ENCODE measurements at places on chromosomes 7 and 10. TPM values are rescaled to one million over a fixed set of nuclear protein-coding genes. Genes with fewer than 3 reads are reported as not detected.

SPDYE9 gene
- total RNA-seq: not detected

HNRNPF gene
- total RNA-seq: 208 TPM

CYP17A1 gene
- total RNA-seq: not detected

PVRIG gene
- not detected for total RNA-seq

GNAT3 gene
- total RNA-seq: not detected

NODAL gene
- total RNA-seq: not detected

ADCYAP1R1 gene
- total RNA-seq: not detected

BUD31 gene
- total RNA-seq: 97.0 TPM

CXCL12 gene
- total RNA-seq: not detected

DGKI gene
- total RNA-seq: 0.70 TPM

IFIT1 gene
- 0.14 TPM for total RNA-seq

MPP7 gene
- total RNA-seq: 12.1 TPM

C10orf143 gene
- total RNA-seq: 0.71 TPM

PPP1R17 gene
- total RNA-seq: not detected
